Naive thymus-derived CD4-positive, alpha-beta T cell (primary cell): ENCODE measurements at places on chromosomes 5 and 9. TPM values are rescaled to one million over a fixed set of nuclear protein-coding genes. Genes with fewer than 3 reads are reported as not detected.

Gene GNA14
- 0.34 TPM for total RNA-seq

DNA sequence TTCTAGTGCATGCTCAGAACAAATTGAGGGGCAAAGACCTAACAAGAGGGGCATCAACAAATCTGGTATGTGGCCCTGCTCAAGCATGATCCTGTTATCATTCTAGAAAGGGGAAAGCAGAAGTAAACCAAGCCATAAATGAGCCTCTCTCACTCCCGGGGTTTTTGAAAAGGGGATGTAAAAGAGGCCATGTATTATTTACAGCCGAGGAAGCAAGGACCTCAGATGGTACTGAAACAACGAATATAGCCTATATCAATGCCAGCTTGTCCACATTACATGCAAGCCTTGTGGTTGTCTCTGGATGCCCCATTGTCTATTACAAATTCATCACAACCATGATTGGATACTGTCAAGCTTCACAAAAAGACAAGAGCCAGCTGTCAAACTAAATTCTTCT is 211.3 kb downstream of the DCP2 start:
- DNase-seq = no peak

DNA sequence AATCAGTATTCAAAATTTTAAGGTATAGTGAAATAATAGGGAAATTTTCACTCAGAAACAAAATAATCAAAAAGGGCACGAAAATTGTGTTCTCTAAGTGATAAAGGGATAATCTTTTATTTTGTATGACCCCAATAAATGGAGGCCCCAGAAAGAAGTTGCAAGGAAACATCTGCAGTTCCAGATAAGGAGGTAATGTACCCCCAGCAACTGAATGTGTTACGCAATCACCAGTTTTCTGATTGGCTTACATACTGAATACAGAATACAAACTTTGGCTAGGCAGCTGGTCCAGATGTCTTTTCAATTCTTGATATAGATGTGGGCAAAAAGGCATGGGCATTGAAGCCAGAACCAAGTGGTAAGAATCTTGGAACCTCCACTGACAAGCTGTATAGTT is 1.7 kb upstream of the TOPORS start:
- DNase-seq = no peak

DNA sequence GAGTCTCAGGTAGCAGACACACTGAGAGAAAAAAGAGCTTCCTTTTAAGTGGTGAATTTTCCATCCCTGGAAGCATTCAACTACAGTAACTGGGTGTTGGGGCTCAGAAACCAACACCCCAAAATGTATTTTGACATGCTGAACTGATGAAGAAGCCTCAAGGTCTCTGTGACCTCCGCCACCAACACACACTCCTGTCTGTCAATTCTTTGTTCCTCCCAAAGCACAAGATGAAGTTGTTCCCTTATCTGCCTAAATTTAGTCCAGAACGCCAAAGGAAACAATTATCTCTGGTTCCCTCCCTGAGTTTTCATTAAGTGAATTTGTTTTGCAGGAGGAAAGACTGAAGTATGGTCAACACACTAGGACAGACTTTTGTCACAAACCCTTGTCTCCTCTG is 1.4 kb upstream of the CDKN2AIPNL start:
- DNase-seq = no peak

- no peak for DNase-seq
Measured at GRCh38 chr9:101566904-101567724, 27.7 kb downstream of the PPP3R2 start.

DNA sequence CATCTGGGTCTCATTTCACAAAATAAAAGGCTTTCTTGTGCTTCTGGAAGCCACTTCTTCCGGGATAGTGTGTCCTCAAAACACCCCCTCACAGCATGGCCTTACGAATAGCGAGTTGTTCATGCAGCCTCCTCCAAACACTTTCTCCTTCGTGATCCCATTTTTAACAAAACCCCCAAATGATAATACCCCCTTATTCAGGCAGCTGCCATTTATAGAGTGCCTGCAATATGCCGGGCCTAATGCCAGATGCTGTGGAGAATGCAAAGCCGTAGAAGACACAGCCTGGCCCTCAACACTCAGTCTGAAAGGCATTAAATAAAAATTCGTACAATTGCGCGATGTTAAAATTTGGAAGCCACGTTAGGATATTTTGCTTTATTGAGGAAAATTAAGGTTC is 66.4 kb upstream of the SLC44A1 start:
- no peak for DNase-seq

- DNase-seq = no peak
Measured at GRCh38 chr5:93635991-93636390, 53.0 kb downstream of the NR2F1 start.

- no peak for DNase-seq
Measured at GRCh38 chr5:148827723-148828122, 1.3 kb downstream of the ADRB2 start.

DNA sequence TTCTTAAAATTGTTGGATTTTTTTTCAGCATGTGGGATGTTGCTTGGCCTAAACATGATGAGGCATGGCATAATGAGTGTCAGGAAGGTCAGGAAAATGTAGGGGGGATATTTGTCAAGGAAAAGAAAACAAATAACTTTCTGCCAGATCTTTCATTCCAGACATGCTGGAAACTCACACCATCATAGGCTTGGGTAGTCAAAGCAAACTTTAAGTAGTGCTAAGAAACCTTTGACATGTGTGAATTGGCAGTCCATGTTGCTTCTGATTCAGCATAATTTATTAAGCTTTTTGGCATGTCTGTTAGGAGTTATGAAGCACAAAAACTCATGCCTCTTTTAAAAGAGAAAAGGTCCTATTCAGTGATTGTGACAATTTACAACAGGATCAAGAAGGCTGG is 61.3 kb upstream of the MTAP start:
- no peak for DNase-seq

Gene SOX30
- not detected for total RNA-seq
